AG20443 (cell line): ENCODE measurements at places on chromosomes 5 and 9.

DNA sequence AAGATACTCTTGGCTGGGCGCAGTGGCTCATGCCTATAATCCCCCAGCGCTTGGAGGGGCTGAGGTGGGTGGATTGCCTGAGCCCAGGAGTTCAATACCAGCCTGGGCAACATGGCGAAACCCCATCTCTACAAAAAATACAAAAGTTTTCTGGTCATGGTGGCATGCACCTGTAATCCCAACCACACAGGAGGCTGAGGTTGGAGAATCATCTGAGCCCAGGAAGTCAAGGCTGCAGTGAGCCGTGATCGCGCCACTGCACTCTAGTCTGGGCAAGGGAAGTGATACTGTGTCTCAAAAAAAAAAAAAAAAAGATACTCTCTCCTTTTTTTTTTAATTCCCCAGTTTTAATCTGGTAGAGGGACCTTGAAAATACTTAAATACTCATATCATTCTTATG lies 15.0 kb downstream of the ANKRD33B start:
- no peak for DNase-seq

DNA sequence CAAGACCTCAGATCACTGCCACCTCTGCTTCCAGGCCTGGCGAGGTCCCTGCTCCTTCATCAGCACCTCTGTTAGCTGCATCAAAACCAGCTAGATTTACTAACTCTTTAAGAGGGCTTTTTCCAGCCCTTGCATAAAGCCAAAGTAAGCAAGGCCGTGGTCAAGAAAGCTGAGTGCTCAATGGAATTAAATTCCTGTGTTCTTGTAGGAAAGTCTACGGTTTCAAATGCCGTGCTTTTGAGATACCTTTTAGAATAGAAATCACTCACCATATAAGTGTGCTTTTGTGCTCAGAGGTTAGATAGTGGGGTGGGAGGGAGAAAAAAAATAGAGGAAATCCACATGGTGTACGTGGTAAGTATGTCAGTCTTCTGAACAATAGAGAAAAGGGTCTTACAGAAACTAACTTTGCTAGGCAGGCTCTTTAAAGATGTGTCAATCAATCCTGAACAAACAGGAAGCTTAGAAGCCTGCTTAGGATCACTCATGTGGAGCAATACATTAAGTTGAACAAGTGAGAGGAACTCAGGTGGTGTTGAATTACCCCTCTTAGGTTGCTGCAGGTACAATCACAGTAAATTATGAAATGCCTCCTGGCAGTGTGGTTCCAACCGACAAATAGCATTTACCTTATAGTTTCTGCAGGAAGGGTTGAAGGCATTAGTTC lies 79.7 kb downstream of the SEMA6A start:
- DNase-seq: no peak

- peak; percentile 92 for DNase-seq
These were observed at the start of gene NPDC1 for GRCh38 chr9:137046088-137046787. Gene NPDC1 (minus strand): TSS chr9:137046177. CDS start chr9:137045989, 188 bp downstream.

DNA sequence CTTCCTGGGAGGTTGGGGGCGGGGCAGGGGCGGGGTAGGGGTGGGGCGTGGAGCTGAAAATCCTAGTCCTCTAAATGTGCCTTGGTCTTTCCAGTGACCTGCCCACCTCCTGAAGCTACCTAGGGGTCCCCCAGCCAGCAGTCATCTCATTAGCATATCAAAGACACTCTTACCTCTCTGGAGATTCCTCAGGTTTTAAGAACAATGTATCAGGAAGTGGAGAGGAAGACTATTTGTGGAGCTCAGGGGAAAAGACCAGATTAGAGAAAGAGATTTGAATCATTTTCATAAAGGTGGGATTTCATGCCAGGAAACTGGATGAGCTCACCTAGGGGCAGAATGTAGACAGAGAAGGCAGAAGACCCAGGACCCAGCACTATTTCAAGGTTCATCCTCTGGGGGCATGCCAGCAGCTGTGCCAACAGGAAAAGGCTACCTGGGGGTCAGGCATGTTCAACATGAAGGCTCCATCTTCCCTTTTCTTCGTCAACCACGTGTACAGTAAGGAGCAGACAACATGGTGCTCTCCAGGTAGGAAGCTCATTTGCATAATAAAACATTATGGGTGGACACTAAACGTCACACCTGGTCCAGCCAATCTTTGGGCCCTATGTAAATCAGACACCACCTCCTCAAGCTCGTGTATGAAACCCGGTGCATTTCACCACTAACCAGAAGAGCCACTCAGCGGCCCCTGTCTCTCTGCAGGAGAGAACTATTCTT lies 6.9 kb downstream of the GMCL2 start:
- DNase-seq: no peak

DNA sequence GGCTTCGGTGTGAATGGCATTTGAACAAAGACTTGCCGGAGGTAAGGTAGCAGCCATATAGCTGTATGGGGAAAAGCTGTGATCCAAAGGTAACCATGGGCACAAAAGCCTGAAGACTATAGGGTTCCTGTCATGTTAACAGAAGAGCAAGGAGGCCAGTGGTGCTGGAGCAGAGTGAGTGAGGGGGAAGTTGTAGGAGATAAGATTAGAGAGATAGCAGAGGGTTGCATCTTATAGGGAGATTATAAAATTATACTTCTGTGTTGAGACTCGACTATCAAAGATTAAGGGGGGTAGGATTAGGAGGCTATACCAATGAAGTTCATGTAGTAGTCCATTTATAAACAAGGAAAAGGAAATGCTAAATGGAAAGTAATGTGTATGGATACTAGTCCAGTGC lies 3.3 kb downstream of the NCBP1 start:
- no peak for DNase-seq

DNA sequence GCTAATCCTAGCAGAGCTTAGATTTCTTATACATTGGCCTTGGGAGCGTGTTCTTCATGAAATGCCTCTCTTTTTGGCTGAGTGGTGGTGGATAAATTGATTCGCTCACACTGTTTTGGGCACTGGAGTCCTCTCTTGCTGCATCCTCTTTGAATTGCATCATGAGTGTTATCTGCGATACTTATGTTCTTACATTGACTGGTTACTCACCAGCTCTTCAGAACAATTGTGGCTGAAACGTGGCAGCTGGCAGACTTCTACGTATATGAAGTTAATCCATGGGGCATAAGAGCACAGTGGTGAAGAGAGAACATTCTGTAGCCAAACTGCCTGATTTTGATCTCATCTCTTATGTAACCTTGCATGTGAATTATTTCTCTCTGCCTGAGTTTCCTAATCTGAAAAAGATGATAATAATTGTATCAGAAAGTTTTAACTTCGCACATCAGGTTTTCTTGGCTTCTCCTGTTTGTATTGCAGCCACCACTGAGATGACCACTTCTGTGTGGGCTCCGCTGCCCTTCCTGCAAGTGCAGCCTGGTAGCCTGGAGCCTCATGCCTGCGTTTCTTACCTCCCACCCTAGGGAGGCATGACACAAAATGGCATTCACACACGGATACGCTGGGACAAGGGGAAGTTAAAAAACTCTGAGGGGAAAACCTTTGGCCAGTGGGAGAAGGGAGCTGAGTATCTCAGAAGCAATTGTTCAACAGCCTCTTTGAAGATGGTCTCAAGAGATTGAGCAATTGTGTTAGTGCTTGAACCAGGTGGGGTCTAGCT lies 295.2 kb downstream of the ARHGAP26 start:
- DNase-seq: no peak

GRCh38 chr5:39835371-39835770 lies 410.6 kb upstream of the DAB2 start:
- no peak for DNase-seq

DNA sequence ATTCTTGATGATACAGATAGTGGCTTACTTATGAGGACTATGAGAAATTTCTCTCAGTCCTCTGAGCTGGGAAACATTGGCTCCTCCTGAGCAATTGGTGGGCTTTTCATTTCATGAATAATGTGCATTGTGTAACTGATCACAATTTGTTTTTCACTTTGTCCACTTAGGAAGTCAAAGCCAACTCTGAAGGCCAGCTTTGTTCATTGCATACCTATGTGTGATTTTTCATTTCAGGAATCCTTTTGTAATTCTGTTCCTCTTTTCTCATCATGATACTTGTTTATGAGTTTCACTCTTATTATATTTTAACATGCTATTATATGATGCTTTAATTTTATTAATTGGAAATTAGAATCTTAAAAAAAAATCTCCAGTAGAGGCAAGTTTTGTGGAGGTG lies 483.0 kb downstream of the EBF1 start:
- DNase-seq: peak; percentile 12

DNA sequence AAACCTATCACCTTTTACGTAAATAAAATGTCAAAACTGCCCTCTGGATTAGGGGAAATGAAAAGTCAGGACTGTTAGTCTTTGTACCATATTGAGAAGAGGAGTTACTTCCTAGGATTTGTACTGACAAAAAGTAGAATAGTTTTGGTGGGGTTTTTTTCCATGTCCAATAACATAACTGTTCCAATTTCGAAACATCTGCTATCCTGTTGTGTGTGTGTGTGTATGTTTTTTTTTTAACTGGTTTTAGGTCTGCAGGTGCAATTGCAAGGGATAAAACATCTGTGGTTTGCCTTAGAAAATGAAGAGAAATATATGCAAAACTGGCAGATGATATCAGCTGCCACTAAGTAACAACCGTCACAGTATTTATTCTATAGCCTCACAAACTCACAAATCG lies 506.8 kb downstream of the NFIB start:
- DNase-seq: no peak

DNA sequence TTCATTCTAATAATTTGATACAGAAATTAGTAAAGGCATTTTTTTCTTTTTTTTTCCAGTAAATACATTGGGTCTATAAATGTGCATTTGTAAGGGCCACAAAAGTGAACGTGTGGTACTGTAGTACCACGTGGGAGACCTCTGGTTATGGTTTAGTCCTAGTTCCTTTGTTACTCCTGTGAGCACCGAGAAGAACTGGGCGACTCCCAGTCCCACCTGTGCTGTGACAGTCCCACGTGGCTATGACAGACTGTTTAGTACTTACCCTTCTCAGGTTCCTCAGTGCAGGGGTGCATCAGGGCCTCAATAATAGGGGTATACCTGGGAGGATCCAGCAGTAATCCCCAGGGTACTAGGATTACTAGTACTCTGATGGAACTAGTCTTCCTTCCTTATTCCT lies 49.3 kb downstream of the LRRC70 start:
- no peak for DNase-seq

GRCh38 chr9:120846906-120847305 lies 4.2 kb upstream of the PSMD5 start:
- DNase-seq: no peak

DNA sequence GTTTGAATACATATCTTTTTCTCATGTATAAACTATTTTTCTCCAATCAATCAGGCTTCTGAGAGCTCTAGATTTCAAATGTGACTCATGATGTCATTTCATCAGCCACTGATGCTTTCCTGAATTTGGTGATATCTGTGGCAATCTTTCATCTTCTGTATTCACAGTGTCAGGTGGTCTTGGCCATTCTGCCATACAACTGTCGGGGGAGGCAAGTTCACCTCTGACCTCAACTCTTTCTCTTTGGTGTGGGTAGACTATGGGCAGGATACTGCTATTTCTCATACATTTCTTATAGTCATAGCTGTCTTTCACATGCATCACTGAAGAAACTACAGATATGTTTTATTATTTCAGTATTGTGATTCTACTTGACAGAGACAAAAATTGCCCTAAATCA lies 414.1 kb upstream of the MEF2C start:
- DNase-seq: no peak

- peak; percentile 13 for DNase-seq
These were observed 201.5 kb upstream of the MVB12B start for GRCh38 chr9:126125177-126125576.

- no peak for DNase-seq
These were observed 13.3 kb upstream of the SLC31A2 start for GRCh38 chr9:113137196-113138168.

GRCh38 chr9:37026113-37026930 lies 7.7 kb downstream of the PAX5 start:
- DNase-seq: no peak
